ENCODE measurements at places on chromosomes 1 and 21.
A peak's percentile ranks its signal among the peaks of the same experiment; 100 is the strongest.

DNA sequence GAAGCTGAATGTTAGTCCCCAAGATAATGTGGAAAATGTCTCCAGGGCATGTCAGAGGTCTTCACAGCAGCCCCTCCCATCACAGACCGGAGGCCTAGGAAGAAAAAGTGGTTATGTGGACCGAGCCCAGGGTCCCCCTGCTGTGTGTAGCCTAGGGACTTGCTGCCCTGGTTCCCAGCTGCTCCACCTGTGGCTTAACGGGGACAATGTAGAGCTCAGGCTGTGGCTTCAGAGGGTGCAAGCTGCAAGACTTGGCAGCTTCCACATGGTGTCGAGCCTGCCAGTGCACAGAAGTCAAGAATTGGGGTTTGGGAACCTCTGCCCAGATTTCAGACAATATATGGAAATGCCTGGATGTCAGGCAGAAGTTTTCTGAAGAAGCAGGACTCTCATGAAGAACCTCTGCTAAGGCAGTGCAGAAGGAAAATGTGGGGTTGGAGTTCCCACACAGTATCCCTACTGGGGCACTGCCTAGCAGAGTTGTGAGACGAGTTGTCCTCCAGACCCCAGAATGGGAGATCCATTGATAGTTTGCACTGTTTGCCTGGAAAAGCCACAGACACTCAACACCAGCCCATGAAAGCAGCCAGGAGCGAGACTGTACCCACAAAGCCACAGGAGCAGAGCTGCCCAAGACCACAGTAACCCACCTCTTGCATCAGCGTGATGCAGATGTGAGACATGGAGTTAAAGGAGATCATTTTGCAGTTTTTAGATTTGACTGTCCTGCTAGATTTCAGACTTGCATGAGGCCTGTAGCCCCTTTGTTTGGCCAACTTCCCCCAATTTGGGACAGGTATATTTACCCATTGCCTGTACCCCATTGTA is 204.9 kb downstream of the MRPL39 start:
- no peak for DNase-seq

GRCh38 chr1:12851779-12852178 is 3.3 kb upstream of the HNRNPCL1 start:
- no peak for DNase-seq

- DNase-seq: no peak
Observed at GRCh38 chr1:206694171-206695124, 9.7 kb downstream of the MAPKAPK2 start.

GRCh38 chr1:16175610-16176553 is 20.0 kb upstream of the EPHA2 start:
- peak; percentile 91 for DNase-seq

GRCh38 chr1:7781501-7781900 is 2.6 kb upstream of the PER3 start:
- DNase-seq: no peak

DNA sequence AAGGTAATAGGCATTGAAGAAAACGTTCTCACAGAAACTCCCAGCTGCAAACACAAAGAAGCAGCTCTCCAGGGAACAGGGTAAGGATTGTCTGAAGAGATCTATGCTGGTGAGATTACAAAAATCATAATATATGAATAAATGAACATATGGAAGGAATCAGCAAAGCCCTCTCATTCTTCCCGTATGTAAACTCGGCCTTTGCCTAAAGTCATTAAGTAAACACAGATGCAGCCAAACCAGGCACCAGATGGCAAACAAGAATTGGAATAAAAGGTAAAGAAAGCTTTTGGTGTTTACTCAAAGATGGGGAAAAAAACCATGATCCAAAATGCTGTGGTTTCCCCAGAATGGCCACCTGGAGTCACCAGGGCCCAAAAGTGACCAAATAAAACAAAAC is 76.6 kb upstream of the HOOK1 start:
- peak; percentile 33 for DNase-seq

- DNase-seq: no peak
Observed at GRCh38 chr1:52502789-52503188, 50.1 kb downstream of the TUT4 start.

GRCh38 chr1:59139396-59139795 is 157.5 kb upstream of the FGGY start:
- no peak for DNase-seq

DNA sequence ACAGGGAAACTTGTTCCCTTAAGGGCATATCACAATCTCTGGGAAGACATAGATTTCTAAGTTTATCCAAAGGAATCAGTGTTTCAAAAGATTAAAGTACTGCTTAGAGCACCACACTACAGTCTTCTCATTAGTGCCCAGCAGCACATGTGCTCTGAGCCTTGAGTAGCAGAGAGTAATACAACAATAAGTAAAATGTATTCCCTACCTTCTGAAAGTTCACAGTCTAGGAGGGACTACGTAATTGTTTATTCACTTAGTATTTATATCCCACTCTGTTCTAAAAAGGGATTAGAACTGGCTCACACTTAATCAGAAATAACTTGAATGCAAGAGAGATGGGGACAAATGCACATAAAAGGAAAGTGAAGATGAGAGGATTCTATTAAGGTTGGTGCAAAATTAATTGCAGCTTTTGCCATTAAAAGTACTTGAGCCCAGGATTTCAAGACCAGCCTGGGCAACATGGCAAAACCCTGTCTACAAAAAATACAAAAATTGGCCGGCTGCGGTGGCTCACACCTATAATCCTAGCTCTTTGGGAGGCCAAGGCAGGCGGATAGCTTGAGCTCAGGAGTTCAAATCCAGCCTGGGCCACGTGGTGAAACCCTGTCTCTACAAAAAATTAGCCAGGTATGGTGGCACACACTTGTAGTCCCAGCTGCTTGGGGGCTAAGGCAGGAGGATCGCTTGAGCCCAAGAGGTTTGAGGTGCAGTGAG is 9.0 kb downstream of the SYNC start:
- no peak for DNase-seq

DNA sequence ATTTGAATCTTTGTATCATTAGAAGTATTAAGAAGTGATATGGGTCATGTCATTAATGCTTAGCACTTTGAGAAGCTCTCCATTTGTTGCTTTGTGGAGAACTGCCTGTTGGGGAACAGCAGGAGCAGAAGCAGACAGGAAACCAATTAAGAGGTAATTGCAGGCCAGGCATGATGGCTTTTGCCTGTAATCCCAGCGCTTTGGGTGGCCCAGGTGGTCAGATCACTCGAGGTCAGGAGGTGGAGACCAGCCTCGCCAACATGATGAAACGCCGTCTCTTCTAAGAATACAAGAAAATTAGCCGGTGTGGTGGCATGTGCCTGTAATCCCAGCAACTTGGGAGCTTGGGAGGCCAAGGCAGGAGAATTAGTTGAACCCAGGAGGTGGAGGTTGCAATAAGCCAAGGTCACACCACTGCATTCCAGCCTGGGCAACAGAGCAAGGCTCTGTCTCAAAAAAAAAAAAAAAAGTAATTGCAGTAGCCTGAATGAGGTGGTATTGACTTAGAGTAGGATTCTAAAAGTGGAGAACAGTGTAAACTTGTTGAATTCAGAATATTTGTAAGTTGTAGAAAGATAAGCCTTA is 57.8 kb upstream of the FASLG start:
- DNase-seq: no peak

DNA sequence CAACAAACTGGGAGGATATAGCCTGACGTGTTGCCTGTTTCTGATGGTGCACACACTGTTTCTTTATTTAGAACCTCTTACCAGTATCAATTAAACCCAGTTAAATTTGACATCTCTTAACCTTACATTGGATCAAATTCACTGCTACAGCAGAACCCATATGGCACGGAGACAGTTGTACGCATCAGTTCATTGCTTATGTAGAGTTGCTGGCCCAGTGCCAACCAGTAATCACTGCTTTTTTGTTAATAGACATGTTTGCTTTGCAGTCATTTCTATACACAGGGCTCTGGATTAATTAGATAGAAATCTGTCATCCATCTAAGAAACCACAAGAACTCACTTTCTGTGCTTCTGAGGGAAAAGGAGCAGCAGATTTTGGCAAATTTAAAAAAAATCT is 154.0 kb downstream of the RWDD3 start:
- no peak for DNase-seq

- DNase-seq: no peak
Observed at GRCh38 chr21:43981151-43981870, 30.8 kb upstream of the TRAPPC10 start.

GRCh38 chr1:101131239-101131843 is 105.5 kb upstream of the S1PR1 start:
- no peak for DNase-seq

DNA sequence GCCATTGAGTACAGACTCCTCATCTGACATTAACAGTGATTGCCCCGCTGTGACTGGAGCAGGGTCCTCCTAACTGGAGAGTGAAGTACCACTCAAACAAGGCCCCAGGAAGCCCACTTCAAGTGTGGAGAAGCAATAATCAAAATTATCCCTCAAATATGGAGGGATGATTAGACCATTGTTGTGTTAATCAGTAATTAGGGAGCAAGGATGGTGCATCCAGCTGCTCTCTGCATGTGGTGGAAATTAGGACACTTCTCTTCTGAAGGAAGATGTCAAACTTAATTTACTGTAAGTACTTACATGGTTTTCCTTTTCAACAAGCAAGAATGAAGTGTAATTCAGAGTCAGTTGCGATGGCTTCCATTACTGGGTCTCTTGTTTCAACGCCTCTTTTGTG is 3.4 kb upstream of the ZP4 start:
- no peak for DNase-seq

DNA sequence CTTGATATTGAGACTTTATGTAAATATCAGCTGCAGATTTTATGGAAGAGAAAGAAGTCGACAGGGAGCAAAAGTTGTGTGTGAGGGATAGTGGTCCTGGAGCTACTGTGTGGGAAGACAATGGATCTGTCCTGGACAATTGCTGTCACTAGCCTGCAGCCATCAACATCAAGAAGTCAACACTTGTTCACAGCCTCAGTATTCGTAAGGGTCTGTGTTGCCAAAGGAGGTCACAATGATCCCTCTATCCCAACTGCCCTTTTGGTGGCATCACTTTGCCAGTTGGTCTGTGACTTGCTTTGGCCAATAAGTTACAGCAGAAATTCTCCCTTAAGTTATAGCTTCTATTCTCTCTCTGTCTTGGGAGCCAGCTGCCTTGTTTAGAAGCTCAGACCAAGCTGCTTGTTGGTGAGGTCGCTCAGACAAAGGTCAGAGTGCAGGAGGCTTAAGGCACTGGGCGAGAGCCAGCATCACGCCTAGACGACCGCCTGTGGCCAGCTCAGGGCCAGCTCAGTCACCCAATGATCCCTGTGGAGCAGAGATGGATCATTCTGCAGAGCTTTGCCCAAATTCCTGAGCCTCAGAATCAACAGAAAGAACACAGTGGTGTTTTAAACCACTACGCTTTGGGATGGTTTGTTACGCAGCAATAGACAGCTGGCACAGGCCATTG is 134.9 kb downstream of the RHOU start:
- no peak for DNase-seq

- no peak for DNase-seq
Observed at GRCh38 chr1:30877205-30877912, 31.2 kb downstream of the SDC3 start.

- DNase-seq: peak; percentile 14
Observed at GRCh38 chr1:150066838-150067183, 765 bp upstream of the VPS45 start.
